ENCODE measurements at places on chromosomes 1 and 21.

DNA sequence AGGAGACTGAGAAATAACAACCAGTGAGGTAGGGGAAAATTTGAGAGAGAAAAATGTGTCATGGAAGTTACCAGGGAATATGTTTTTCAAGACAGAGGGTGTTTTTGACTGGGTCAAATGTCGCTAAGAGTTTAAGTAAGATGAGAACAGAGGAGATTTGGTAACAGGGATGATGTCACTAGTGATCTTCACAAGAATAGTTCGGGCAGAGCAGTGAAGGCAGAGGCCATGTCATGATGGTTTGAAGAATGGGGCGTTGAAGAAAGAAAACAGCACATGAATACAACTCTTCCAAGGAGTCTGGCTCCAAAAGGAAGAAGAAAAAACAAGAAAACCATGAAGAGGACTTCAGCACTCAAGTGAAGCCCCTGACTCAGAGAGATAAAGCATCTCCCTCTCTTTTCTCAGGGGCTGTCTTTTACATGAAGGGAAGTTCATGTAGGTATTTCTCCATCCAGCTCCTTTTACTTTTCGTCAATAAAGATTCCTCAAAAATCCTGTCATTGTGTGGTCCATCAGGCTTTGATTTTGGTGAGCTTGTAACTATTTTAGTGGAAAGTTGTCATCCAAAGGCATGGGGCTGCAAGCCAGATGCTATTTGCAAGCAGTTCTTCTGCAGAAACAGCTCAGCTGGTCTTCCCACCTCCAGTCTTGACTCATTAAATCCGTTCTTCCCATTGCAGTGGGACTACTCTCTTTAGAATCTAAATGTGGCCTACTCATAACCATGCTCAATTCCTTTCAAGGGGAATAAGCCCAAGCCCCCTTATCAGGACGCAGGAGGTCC lies 397.3 kb downstream of the LMX1A start:
- no peak for DNase-seq

GRCh38 chr1:3082571-3083516 lies 13.8 kb downstream of the PRDM16 start:
- no peak for DNase-seq

DNA sequence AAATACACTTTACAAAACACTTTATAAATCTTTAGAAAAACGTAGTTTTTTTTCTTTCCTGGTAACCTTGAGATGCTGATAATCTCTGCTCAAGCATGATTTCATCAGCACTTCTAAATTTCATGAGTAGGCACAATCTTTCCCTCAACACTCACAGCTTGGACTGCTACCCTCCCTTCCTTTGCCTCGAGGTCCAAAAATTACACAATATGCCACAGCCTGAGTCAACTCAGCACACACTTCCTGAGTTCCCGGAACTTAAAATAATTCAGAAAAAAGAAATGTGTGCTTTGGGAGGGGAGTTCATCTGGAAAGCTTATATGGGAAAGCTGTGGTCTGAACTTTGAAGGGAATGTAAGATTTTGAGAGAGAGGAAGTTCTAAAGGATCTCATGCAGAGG lies 5.9 kb downstream of the CLCA2 start:
- no peak for DNase-seq

GRCh38 chr1:217871955-217872354 lies 240.8 kb downstream of the SPATA17 start:
- no peak for DNase-seq

- no peak for DNase-seq
These were observed 8.7 kb upstream of the PPP1R15B start for GRCh38 chr1:204420039-204421004.

- no peak for DNase-seq
These were observed 24.9 kb upstream of the ENO1 start for GRCh38 chr1:8903410-8903809.

GRCh38 chr1:229557200-229557850 lies 1.2 kb downstream of the ABCB10 start:
- DNase-seq, result no peak
